ENCODE measurements at places on chromosomes 4 and X. TPM values are rescaled to one million over a fixed set of nuclear protein-coding genes. Genes with fewer than 3 reads are reported as not detected.
A peak's percentile ranks its signal among the peaks of the same experiment; 100 is the strongest.

DNA sequence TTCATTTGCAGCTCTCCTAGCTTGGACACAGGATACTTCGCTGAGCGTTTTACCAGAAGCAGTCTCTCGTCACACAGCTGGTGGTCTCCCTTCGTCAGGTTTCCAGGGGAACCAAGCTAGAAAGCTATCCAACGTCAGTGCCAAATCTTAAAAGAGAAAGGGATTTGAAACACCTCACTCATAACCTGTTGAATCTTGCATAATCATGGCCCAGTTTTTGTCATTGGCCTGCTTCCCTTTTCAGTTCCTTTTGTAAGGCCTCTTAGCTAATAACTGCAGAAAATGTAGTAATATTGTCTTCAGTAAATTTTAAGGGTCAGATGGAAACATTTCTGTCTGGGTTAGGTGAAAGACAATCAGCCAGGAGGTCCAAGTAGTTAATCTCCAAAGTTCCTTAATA lies 22.0 kb downstream of the RAB39B start:
- H3K27ac ChIP-seq = no peak overlapping the region
- no peak for DNase-seq
- H3K4me3 ChIP-seq = no peak overlapping the region
- H3K27me3 ChIP-seq = no peaks in the 10 kb centered on the region
- peaks cover 26% of the 10 kb centered on the region for H3K36me3 ChIP-seq

DNA sequence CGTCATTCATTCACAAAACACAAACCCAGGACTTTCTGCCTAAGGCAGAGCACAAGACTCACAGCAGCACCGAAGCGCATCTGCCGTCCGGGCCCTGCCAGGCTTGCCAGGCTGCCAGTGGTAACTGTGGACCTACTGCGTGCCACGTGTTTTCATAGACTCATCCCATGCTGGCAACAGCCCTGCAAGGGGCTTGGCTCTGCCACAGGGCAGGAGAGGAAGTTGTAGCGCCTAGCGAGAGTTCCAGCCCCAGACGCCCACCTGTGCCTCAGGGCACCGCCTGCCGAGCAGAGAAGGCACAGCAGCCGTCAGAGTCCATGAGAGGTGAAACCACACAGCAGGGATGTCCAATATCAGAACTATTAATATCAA lies 18.9 kb upstream of the MRFAP1 start:
- H3K27ac ChIP-seq = no peak overlapping the region
- H3K27me3 ChIP-seq = no peaks in the 10 kb centered on the region
- no peak overlapping the region for H3K4me3 ChIP-seq
- peaks cover 30% of the 10 kb centered on the region for H3K36me3 ChIP-seq
- DNase-seq = no peak
- H3K4me1 ChIP-seq = no peaks in the 10 kb centered on the region

UGDH gene
- polyA plus RNA-seq = 14.6 TPM

GRCh38 chrX:119605464-119606279 lies 552 bp downstream of the NKRF start:
- peak overlapping the region; percentile 92 for H3K27ac ChIP-seq
- peak; percentile 70 for DNase-seq
- H3K4me3 ChIP-seq = peak overlapping the region; percentile 72
- H3K27me3 ChIP-seq = no peaks in the 10 kb centered on the region
- no peaks in the 10 kb centered on the region for H3K36me3 ChIP-seq
- no peaks in the 10 kb centered on the region for H3K4me1 ChIP-seq

DNA sequence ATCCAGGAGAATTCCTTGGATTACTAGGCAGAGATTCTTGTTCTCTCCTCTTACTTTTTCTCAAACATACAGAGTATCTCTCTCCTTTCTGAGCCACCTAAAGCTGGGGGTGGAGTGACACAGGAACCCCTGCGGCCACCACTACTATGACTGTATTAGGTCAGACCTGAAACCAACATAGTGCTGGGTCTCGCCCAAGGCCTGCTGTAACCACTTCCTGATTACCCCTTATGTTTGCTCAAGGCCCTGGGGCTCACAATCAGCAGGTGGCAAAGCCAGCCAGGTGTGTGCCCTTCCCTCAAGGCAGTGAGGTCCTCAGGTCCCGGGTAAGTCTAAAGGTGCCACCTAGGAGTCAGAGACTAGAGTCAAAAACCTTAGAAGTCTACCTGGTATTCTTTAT lies 166.4 kb downstream of the PARM1 start:
- peak; percentile 59 for DNase-seq
- no peaks in the 10 kb centered on the region for H3K4me1 ChIP-seq
- no peak overlapping the region for H3K27ac ChIP-seq
- H3K27me3 ChIP-seq = no peaks in the 10 kb centered on the region

DNA sequence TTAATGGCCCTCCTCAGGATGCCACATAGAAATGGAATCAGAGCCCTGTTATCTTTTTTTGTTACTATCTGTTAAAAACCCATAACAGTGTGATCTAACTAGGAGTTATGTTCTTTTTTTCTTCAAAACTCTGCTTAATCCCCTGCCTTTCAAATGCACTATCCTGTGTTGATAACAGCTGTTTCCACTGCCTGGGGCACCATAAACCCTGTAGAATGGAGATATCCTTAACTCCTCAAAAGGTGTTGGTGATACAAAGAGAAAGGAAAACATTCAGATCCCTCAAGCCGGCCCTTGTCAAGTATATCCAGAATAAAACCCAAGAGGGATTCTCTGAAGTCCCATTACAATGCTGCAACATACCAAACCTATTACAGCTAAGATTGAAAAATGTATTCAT lies 108.6 kb downstream of the ACTRT1 start:
- no peak overlapping the region for H3K4me3 ChIP-seq
- no peaks in the 10 kb centered on the region for H3K27me3 ChIP-seq
- no peaks in the 10 kb centered on the region for H3K4me1 ChIP-seq
- no peak for DNase-seq
- H3K36me3 ChIP-seq = no peaks in the 10 kb centered on the region
- H3K27ac ChIP-seq = no peak overlapping the region

DNA sequence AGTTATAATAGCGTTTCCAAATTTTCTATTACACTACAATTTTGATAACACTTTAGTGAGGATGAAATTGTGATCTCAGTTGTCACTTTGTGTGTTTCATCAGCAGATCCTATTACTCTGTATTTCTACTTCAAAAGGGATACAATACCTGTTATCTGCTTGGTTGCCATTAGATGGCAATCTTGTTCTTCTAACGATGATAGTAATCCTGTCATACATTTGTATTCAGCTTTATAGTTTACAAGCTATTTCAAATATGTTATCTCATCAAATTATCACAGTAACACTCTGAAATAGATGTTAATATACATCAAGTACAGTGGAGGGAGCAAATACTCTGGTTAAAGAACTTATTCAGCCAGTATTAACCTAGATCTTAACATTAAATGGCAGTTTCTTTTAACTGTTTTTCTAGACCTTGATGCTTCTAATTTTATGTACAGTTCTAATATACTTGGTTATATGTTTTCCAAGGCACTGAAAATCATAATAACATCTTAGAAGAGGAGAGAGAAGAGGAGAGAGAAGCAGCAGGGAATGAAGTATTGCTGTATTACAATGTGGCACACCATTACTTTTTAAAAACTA lies 292.0 kb downstream of the CCSER1 start:
- H3K27me3 ChIP-seq = no peaks in the 10 kb centered on the region
- H3K4me1 ChIP-seq = no peaks in the 10 kb centered on the region
- H3K27ac ChIP-seq = no peak overlapping the region
- DNase-seq = peak; percentile 66
- H3K36me3 ChIP-seq = no peaks in the 10 kb centered on the region

DNA sequence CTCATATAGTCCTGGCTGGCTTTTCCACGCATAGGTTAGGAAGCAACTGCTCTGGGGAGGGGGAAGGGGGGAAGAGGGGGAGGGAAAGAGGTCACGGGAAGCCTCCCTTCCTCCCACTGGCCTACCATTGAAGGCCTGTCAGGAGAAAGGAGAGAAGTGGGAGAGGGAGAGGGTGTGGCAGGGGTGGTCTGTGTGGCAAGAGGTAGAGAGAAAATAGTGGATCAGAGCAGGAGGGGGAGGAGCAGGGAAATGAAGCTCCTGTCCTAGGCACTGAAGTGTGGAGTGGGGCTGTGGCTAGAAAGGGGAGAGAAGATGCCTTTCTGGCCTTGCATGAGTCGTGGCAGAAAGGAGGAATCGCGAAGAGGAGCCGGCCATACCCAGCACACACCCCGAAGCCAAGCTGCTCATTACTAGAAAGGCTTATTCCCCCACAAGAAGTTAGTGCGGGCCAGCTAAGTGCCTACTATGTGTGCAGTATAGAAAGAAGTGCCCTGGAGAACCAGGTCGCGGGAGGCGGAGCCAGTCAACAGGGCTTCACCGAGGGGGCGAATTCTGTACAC lies 1.1 kb upstream of the TMEM164 start:
- H3K4me3 ChIP-seq = peak overlapping the region; percentile 58
- H3K4me1 ChIP-seq = peaks cover 14% of the 10 kb centered on the region
- DNase-seq = no peak
- no peaks in the 10 kb centered on the region for H3K27me3 ChIP-seq

DNA sequence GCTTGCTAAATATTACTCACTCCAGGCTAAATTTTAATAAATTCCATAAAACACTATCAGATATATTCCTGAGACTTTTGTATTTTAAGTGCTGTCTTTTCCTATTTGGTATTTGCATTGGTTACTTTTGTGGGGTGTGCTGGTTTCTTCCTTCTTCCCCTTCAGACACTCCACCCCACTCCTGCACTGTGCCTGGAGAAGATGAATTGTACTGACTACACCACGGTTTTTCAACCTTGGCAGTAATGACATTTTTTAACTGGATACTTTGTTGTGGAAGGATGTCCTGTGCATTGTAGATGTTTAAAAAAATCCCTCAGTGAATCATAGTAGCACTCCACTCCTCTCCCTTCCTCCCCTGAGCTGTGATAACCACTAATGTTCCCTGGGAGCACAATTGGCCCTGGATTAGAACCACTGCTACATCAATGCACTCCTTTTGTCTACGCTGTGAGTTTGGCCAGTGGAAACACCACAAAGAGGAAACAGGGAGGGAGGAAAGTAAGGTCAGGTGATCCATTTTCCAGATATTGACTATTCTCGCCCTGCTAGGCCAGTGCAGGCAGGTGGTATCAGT lies 36.3 kb downstream of the SNCA start:
- H3K4me1 ChIP-seq = no peaks in the 10 kb centered on the region
- no peak overlapping the region for H3K4me3 ChIP-seq
- H3K27me3 ChIP-seq = no peaks in the 10 kb centered on the region
- no peak for DNase-seq

DNA sequence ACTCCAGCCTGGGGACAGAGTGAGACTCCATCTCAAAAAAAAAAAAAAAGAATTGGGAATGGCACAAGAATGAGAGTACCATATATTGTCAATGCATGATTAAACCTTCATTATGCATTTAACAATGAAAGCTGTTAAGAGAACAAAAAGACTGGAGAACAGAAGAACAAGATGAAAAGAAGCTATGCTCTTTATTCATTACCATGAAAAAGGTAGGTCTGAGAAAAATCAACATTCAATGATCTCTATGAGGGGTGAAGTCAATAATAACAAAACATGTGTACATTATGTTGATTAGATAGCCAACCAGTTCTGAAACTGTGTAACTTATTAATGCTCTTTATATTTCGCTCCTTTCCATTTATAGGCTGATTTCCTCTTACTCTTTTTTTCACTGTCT lies 100.9 kb downstream of the BRWD3 start:
- H3K27me3 ChIP-seq = no peaks in the 10 kb centered on the region
- no peak overlapping the region for H3K27ac ChIP-seq
- H3K4me3 ChIP-seq = no peak overlapping the region
- no peak for DNase-seq
- peaks cover 28% of the 10 kb centered on the region for H3K36me3 ChIP-seq

- H3K4me1 ChIP-seq = no peaks in the 10 kb centered on the region
- H3K27me3 ChIP-seq = no peaks in the 10 kb centered on the region
- no peak for DNase-seq
Measured at GRCh38 chr4:1317177-1318045, 27.7 kb downstream of the MAEA start.

UNC5C gene
- polyA plus RNA-seq = 0.62 TPM

GRCh38 chr4:65482410-65482809 lies 187.9 kb downstream of the EPHA5 start:
- no peaks in the 10 kb centered on the region for H3K36me3 ChIP-seq
- no peak for DNase-seq
- H3K27ac ChIP-seq = no peak overlapping the region
- H3K4me1 ChIP-seq = no peaks in the 10 kb centered on the region
- H3K27me3 ChIP-seq = no peaks in the 10 kb centered on the region

- no peaks in the 10 kb centered on the region for H3K27me3 ChIP-seq
- H3K36me3 ChIP-seq = no peaks in the 10 kb centered on the region
- H3K27ac ChIP-seq = no peak overlapping the region
Measured at GRCh38 chr4:86641516-86642090, 47.5 kb downstream of the PTPN13 start.

GRCh38 chr4:26311633-26312032 lies 9.2 kb upstream of the RBPJ start:
- DNase-seq = no peak
- no peaks in the 10 kb centered on the region for H3K36me3 ChIP-seq
- H3K27me3 ChIP-seq = no peaks in the 10 kb centered on the region
- no peak overlapping the region for H3K27ac ChIP-seq
- H3K4me1 ChIP-seq = no peaks in the 10 kb centered on the region

DNA sequence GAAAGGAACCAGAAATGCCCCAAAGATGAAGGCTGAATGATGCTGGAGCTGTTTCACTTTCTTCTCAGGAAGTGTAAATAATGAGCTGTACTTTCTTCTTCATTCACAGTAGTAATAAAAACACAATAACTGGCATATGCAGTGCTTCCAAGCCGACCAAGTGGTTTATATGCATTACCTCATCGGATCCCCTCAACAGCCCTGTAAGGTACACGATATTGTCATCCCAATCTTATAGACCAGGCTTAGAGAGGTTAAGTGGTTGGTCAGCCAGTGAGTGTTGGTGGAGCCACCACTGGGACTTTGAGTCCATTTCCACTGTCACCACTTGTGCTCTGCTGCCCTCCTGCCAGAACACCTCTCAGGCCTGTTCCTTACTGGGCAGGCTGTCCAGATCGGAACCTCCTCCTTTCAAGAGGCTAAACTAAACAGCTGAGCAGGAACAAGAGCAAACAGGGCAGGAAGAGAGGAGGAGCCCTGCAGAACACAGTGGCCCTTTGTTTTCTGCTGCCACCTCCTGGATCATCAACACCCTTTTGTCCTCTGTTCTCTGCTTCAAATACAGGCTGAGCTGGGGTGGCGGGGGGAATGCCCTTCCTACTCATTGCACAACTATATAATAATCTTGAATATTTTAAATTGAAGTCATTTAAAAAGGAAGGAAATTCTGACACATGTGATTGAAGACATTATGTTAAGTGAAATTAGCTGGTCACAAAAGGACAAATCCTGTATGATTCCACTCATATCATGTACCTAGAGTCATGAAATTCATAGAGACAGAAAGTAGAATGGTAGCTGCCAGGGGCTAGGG lies 112.5 kb upstream of the ATP6AP2 start:
- no peak overlapping the region for H3K27ac ChIP-seq
- DNase-seq = peak; percentile 58
- H3K27me3 ChIP-seq = no peaks in the 10 kb centered on the region
- no peaks in the 10 kb centered on the region for H3K36me3 ChIP-seq

- DNase-seq = no peak
- H3K27ac ChIP-seq = no peak overlapping the region
- no peaks in the 10 kb centered on the region for H3K27me3 ChIP-seq
- H3K36me3 ChIP-seq = no peaks in the 10 kb centered on the region
Measured at GRCh38 chr4:122665161-122665929, 44.5 kb upstream of the IL21 start.

Data from stomach (tissue), 19 donors.